Right renal pelvis (tissue), 4 donors: ENCODE measurements at places on chromosomes 5 and 9. TPM values are rescaled to one million over a fixed set of nuclear protein-coding genes. Genes with fewer than 3 reads are reported as not detected.

Gene SLC6A18
- 3.9 TPM for polyA plus RNA-seq

Gene ZSWIM6
- polyA plus RNA-seq = 25.3 TPM

GRCh38 chr9:89518466-89519365 is 20.8 kb upstream of the SEMA4D start:
- no peak for DNase-seq

GRCh38 chr9:91047529-91047928 is 245.9 kb downstream of the SYK start:
- no peak for DNase-seq

DNA sequence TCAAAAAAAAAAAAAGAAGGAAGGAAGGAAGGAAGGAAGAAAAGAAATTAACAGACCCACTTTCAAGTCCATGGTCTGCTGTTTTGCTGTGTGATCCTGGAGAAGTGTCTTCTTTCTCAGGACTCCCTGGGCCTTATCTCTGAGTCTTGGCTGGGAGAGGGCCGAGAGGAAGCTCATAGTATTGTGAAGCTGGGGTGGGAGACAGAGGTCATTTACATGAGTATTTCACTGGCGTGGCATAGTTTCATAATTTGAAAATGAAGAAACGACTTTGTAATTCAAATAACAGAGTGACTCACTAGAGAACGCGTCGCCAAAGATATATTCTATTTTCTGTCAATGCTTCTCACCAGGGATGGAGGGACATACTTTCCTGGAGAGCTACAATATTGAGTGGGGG is 2.4 kb upstream of the C9orf50 start:
- no peak for DNase-seq

DNA sequence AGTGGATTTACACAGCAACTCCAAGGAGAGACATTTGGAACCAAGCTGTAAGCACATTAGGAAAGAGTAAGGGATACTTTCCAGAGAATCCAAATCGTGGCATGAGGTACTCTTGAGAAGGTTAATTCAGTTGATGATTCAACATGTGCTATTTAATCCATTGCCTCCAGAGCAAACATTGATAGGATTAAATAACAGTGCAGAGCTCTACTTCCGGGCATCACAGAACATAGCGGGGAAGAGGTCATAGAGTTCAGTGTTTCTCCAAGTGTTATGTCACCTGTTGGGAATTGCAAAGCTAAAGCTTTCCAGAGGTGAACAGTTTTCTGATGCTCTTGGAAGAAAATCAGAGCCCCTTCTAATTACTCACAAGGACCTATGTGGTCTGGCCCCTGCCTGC is 127.5 kb downstream of the PPP2R2B start:
- no peak for DNase-seq

DNA sequence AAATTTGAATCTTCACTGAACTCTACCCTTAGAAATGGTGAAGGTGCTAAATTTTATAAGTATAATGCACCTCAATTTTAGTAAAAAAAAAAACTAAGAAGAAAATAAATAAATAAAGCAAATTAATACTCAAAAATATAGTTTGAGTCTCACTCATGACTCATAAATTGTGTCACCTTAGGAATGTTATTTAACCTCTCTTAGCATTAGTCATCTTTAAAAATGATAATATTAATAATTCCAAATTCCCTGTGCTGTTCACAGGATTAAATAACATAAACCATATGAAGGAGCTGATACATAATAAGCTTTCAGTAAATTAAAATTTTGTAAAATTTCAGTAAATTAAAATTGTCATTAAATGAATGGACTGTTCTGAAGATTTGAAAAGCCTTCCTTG is 339.8 kb upstream of the RGMB start:
- no peak for DNase-seq

- no peak for DNase-seq
Measured at GRCh38 chr5:33075731-33076130, 364.6 kb downstream of the NPR3 start.
